Right cardiac atrium (tissue), 5 donors: ENCODE measurements at places on chromosomes 2 and 18.

DNA sequence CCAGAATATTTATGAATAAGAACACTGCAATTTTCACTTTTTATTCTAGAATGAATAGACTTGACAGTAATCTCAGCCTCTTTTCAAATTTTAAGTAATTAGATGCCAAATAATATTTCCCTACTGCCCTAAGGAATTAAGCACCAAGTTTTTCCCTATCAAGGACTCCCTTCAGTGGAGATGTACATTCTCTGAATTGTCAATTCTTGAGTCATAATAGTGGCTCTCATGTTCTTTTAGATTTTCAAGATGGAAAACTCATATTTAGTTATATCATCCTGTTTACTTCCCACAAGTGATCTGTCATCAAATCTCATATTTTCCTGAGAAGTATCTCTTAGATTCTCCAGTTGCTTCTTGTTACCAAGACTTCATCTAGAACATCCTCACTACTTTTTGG is 1248.9 kb upstream of the CHAC2 start:
- no peak for DNase-seq

DNA sequence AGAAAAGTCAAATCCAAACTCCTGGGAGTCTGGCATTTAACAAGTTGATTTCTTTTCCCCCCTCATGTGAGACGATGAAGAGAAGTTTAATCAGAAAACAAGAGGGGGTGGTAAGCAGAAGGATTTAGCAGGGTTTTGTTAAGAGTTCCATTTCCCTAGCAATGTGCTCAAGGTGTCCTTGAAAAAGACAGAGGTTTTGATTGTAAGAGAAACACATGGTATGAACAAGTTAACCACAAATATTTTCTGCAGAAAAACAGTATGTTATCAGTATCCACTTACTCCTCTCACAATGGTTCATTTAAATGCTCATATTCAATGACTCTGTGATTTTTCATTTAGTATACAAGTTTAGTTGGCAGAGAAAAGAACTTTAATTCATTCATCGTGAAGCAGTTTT is 26.8 kb downstream of the LAMA1 start:
- DNase-seq: no peak

DNA sequence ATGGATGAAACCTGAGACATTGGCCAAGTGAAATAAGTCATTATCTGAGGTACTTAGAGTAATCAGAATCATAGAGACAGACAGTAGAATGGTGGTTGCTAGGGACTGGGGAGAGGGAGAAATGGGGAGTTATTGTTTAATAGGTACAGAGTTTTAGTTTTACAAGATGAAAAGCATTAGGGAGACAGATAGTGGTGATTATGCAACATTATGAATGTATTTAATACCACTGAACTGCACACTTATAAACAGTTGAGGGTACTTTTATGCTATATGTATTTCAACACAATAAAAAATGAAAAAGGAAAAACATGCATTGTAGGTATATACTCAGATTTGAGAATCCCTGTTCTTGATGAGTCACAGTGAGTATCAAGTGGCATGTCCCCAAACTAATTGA is 59.7 kb downstream of the EPC2 start:
- DNase-seq: no peak

DNA sequence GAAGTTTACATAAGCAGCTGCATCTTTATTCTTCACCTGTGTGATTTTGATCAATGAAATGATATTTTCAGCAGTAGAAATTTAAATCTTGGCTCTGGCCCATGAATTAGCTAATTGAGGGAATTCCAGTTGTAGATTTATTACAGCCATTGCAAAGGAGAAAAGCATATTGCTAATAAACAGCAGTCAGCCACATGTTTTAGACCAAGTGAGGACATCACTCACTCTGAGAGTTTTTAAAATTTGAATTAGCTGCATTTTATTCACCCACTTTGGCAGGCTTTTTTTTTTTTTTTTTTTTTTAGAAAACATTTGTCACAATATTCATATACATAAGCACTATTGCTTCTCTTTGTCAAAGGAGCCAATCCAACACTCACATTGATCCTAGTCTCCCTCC is 479.4 kb upstream of the VRK2 start:
- DNase-seq: no peak

DNA sequence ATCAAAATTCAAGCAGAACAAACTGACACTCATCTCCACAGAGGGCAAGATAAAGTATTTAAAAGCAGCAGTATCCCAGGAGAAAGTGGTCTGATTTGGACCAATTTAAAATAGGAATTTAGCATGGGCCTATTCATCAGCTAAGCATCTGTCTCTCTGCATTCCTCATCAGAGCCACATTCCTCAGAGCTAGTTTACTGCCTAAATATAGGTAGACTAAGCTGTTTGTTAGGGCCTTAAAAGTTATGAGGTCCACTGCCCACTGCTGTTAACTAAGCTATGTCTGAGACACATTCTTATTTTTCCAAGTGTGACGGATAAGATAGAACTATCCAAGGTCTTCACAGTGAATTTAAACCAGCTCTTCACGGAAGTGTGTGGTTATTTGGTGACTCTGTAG is 17.6 kb downstream of the NEB start:
- DNase-seq: no peak

GRCh38 chr2:104870100-104870975 is 16.4 kb downstream of the POU3F3 start:
- no peak for DNase-seq

DNA sequence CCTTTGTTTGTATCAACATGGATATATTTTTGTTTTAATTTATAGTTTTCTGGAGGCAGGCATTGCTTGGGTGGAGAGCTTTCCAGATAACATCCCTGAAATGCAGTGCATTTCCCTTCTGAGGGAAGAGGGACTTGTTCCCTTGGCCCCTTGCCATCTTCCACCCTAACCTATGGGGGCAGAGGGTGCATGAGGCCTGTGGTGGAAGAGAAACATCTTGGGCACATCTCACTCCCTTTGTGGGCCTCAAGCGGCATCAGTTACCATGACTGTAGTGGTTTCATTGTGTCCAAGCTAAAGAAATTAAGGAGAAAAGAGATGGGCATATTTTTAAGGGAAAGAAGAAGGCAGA is 5.3 kb upstream of the RPL37A start:
- no peak for DNase-seq

DNA sequence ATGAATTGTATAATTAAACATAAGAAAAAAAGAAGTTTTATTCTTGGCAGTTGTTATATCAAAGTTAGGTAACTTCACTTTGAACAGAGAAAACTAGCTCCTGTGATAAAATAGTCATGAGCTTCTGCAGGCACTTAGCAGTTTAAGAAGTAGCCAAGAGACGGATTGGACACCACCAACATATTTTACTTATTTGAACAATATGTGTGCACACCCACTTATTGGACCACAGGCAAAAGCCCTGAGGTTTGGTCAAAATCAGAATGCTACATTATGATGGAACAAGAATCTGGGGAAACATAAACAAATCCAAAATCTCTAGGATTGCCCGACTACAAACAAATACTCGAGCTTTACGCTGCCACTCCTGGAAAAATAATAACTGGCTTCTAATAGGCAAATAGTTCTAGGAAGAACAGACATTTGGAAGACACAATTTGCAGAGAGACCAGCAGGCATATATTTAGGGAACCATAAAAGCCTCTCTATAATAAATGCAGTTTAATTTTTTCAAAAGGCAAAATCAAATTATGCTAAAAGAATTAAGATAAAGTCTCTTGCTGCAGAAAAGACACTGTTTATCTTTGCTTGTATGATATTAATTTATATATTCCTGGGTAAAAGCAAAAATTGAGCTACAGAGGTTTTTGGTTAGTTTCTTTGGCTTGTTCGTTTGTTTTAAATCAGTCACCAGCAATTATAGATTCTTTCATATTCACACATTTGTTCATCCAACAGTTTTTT is 117.9 kb downstream of the CDC42EP3 start:
- DNase-seq: no peak

GRCh38 chr2:25105336-25106085 is 62.9 kb downstream of the POMC start:
- DNase-seq: no peak
